EH (cell line): ENCODE measurements at places on chromosomes 5 and 9.
A peak's percentile ranks its signal among the peaks of the same experiment; 100 is the strongest.

DNA sequence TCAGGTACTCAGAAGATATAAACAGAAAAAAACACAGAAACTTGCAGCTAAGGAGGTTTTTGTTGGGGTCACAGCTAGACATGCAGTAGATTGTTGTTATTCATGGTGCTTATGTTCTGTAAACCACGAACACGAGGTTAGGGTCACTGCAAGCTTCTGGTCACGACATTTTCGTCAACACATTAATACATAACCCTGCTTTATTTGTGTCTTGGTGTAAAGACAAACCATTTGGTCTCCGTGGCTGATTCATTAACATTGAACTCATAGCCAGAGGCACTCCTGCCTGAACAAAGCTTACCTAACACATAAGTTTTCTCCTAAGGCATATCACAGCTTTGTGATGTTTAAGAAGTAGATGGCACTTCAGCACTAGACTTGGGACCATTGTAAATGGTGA is 16.9 kb downstream of the TEK start:
- DNase-seq, result peak; percentile 2

- no peak for DNase-seq
These were observed 255.3 kb upstream of the SMARCA2 start for GRCh38 chr9:1759771-1760300.

- DNase-seq, result peak; percentile 37
These were observed 16.9 kb downstream of the PTCH1 start for GRCh38 chr9:95499847-95500246.

GRCh38 chr9:70511858-70512257 is 97.4 kb upstream of the KLF9 start:
- no peak for DNase-seq

- no peak for DNase-seq
These were observed 92.0 kb downstream of the TMEM232 start for GRCh38 chr5:110634475-110634874.

- peak; percentile 46 for DNase-seq
These were observed 49.3 kb downstream of the DUSP1 start for GRCh38 chr5:172721455-172722326.

DNA sequence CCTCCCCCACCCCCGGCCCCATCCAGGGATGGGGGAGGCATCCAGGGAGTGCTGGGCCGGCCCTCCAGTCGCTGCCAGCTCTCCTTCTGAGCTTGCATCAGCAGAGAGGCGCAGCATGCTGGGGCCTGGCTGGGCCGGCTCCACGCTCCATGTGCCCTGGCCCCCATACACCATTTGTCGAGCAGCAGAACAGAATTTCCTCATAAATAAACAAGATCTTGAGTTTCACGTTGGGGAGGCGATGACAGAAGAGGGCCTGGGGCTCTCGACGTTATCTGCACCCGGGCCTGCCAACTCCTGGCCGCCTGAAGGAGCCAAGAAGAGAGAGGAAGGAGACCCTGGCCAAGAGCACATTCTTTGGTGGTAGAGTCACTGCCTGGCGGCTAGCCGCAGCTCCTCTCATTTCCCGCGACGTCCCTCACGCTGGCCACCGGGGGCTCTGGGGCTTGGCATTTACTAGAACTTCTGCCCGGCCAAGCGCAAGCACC is 177.0 kb downstream of the FGF18 start:
- DNase-seq, result peak; percentile 88

GRCh38 chr9:137316012-137316981 is 14.2 kb upstream of the NRARP start:
- peak; percentile 67 for DNase-seq

GRCh38 chr9:37761511-37761910 is 7.9 kb downstream of the TRMT10B start:
- peak; percentile 86 for DNase-seq

- DNase-seq, result no peak
These were observed 78.4 kb upstream of the HTR4 start for GRCh38 chr5:148732692-148733091.

- DNase-seq, result no peak
These were observed 1247.4 kb downstream of the EFNA5 start for GRCh38 chr5:106423109-106423897.

DNA sequence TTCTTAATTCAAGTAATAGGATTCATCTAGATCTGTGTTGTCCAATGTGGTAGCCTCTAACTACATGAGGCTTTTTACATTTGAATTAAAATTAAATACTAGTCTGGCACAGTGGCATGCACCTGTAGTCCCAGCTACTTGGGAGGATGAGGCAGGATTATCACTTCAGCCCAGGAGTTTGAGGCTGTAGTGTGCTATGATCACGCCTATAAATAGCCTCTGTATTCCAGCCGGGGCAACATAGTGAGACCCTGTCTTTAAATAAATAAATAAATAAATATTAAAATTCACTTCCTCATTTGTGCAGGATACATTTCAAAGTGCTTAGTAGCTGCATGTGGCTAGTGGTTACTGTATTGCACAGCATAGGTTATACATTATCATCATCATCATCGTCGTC is 91.8 kb downstream of the UBE2R2 start:
- no peak for DNase-seq
